ENCODE measurements at places on chromosomes 5 and 9.
A peak's percentile ranks its signal among the peaks of the same experiment; 100 is the strongest.

DNA sequence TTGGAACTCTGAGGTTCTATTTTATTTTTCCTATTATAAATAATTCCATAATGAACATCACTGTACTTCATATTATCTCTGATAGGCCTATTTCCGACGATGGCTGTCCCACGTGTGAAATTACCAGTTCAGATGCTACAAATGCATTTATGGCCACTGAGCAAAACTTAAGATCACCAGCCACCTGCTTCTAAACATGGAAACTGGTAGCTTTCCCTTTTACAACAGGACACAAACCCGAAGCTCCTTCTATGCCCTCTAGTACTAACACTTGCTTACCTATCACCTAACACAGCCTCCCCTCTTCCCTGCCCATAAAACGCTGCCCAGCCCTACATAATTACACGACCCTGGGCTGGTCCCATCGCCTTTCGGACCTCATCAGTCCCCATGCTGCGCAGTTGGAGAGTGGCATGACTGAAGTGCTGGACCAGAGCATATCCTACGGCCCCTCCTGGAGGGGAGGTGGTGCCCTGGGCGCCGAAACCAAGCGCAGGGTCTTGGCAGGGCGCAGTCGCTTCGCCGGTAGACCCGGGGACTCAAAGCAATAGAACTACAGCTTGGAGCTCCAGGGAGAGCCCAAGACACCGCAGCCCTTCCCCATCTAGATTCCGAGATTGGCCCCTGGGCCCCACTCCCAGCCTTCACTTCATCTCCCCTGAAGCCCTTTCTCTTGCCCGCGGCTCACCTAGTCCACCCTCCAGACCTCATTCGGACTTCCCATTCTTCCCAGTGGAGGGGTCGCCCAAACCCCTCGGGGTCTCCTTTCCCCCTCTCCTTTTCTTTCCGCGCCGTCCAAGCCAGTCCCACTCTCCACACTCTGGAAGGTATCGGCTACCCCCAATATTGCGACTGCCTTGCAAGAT lies 1.0 kb upstream of the SAP30L start:
- DNase-seq: peak; percentile 48

- DNase-seq: peak; percentile 1
These were observed 68.3 kb upstream of the RGS7BP start for GRCh38 chr5:64437496-64437895.

- no peak for DNase-seq
These were observed 168.7 kb downstream of the SLIT3 start for GRCh38 chr5:169132302-169132660.

DNA sequence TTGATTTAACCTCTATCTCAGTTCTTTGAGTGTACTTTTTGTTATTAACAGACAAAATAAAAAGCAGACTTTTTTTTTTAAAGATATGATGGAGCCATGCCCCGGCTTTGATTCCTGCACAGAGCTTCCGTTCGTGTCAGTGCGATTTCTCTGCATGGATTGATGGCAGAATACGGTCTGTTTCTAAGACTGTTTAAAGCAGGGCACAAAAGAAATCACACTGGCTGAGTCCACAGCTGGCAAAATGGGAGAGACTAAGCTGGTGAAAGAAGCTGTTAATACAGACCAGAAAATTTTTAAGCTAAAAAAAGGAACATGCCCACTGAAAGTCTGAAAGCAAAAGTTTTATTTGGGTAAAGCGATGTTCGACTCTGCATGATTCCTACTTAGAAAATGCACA lies 501.4 kb upstream of the WWC1 start:
- DNase-seq: no peak

DNA sequence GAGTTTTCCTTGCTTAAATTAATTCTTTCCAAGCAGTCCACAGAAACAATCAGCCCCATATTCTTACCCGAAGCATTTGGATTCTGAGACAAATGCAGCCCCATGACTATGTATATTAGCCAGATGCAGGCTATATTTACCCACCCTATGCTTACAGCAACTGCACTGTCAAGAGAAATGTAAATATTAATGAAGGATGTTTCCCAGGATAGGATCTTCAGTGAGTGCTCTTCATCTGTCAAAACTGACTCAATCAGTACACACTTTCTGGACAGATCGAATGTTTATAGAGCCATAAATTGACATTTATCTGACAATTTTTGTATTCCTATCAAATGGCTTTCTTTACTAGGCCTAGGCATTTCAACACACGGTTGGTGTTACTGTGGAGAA lies 725.3 kb upstream of the SEMA6A start:
- DNase-seq: no peak

GRCh38 chr5:160937570-160937969 lies 85.6 kb upstream of the ATP10B start:
- no peak for DNase-seq

Measured in hematopoietic multipotent progenitor cell treated with erythropoietin and hydrocortisone succinate and interleukin-3 and kit ligand, for 6 days (in vitro differentiated cells).